Hindlimb muscle (tissue), 1 donor: ENCODE measurements at places on chromosomes 1 and 21. TPM values are rescaled to one million over a fixed set of nuclear protein-coding genes. Genes with fewer than 3 reads are reported as not detected.

Gene C4BPA
- 0.17 TPM for polyA plus RNA-seq

Gene NBPF6
- polyA plus RNA-seq: not detected

Gene LORICRIN
- not detected for polyA plus RNA-seq

Gene PSRC1
- polyA plus RNA-seq: 11.1 TPM

Gene ELF3
- 0.15 TPM for polyA plus RNA-seq

Gene CDC42SE1
- polyA plus RNA-seq: 60.6 TPM

Gene SIPA1L2
- polyA plus RNA-seq: 40.1 TPM

Gene BSDC1
- polyA plus RNA-seq: 39.8 TPM

Gene ZMYM4
- 40.2 TPM for polyA plus RNA-seq

Gene PRKAB2
- polyA plus RNA-seq: 46.1 TPM

Gene RHD
- polyA plus RNA-seq: 0.30 TPM

Gene ETV3L
- polyA plus RNA-seq: not detected

Gene PRAMEF15
- polyA plus RNA-seq: not detected

Gene C1orf53
- 1.0 TPM for polyA plus RNA-seq

Gene CHAF1B
- polyA plus RNA-seq: 4.5 TPM

Gene LCE1D
- not detected for polyA plus RNA-seq

Gene FH
- 63.6 TPM for polyA plus RNA-seq

Gene LMOD1
- polyA plus RNA-seq: 46.6 TPM

Gene RGS13
- 0.15 TPM for polyA plus RNA-seq

Gene RXFP4
- 0.36 TPM for polyA plus RNA-seq

Gene C1orf167
- 7.2 TPM for polyA plus RNA-seq

Gene WDTC1
- 33.4 TPM for polyA plus RNA-seq

Gene IGSF8
- polyA plus RNA-seq: 21.6 TPM

Gene COL24A1
- 3.8 TPM for polyA plus RNA-seq

Gene ALX3
- not detected for polyA plus RNA-seq

Gene ADPRS
- 28.4 TPM for polyA plus RNA-seq

Gene PLA2G2F
- not detected for polyA plus RNA-seq

Gene IL10
- polyA plus RNA-seq: 0.53 TPM

Gene MX1
- polyA plus RNA-seq: 4.7 TPM

Gene IL10RB
- polyA plus RNA-seq: 16.3 TPM

Gene IL19
- not detected for polyA plus RNA-seq

Gene HTR6
- not detected for polyA plus RNA-seq

Gene LRRIQ3
- polyA plus RNA-seq: 0.89 TPM

Gene KCNN3
- polyA plus RNA-seq: 11.8 TPM

Gene C1orf94
- not detected for polyA plus RNA-seq

Gene MX2
- polyA plus RNA-seq: 2.5 TPM

Gene PCAT6
- polyA plus RNA-seq: 2.7 TPM

Gene SNX7
- 21.9 TPM for polyA plus RNA-seq

Gene CNKSR1
- 2.5 TPM for polyA plus RNA-seq

Gene SPRR1B
- polyA plus RNA-seq: 0.37 TPM

Gene BCAS2
- 22.7 TPM for polyA plus RNA-seq

Gene NT5C1A
- polyA plus RNA-seq: 12.8 TPM

Gene NUF2
- 7.7 TPM for polyA plus RNA-seq

Gene APCS
- not detected for polyA plus RNA-seq

Gene ANKRD65
- polyA plus RNA-seq: 24.7 TPM

Gene LCK
- polyA plus RNA-seq: 0.89 TPM

Gene FOXJ3
- polyA plus RNA-seq: 40.5 TPM

Gene CD5L
- not detected for polyA plus RNA-seq

Gene MEX3A
- polyA plus RNA-seq: 22.5 TPM
